ENCODE measurements at places on chromosomes 2 and 18. TPM values are rescaled to one million over a fixed set of nuclear protein-coding genes. Genes with fewer than 3 reads are reported as not detected.
A peak's percentile ranks its signal among the peaks of the same experiment; 100 is the strongest.

Gene EMX1
- total RNA-seq, result not detected

- peaks cover 29% of the 10 kb centered on the region for H3K4me1 ChIP-seq
- peak overlapping the region; percentile 31 for H3K4me3 ChIP-seq
- peak overlapping the region; percentile 11 for H3K27ac ChIP-seq
These were observed 33.5 kb downstream of the LOXHD1 start for GRCh38 chr18:46623541-46623940.

GRCh38 chr2:189933041-189933440 is 129.5 kb downstream of the MSTN start:
- no peaks in the 10 kb centered on the region for H3K36me3 ChIP-seq
- no peaks in the 10 kb centered on the region for H3K4me1 ChIP-seq
- no peak overlapping the region for H3K27ac ChIP-seq

DNA sequence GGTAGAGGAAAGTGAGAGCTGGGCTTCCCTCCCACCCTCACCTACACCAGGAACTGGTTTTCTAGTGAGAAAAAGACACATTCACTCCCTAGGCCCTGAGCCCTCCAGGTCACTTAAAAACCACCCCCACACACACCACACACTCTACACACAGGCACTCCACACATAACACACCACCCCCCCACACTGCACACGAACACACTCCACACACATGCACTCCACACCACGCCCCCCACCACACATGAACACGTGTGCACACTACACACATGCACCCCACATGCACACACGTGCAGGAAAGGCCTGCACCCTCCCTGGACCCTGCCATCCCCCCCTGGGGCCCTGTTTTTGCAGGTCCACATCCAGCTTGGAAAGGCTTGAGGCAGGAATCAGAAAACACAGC is 67.6 kb downstream of the RALBP1 start:
- H3K4me3 ChIP-seq, result no peak overlapping the region
- H3K36me3 ChIP-seq, result peaks cover 12% of the 10 kb centered on the region
- no peaks in the 10 kb centered on the region for H3K27me3 ChIP-seq
- no peak for DNase-seq
- no peaks in the 10 kb centered on the region for H3K4me1 ChIP-seq

DNA sequence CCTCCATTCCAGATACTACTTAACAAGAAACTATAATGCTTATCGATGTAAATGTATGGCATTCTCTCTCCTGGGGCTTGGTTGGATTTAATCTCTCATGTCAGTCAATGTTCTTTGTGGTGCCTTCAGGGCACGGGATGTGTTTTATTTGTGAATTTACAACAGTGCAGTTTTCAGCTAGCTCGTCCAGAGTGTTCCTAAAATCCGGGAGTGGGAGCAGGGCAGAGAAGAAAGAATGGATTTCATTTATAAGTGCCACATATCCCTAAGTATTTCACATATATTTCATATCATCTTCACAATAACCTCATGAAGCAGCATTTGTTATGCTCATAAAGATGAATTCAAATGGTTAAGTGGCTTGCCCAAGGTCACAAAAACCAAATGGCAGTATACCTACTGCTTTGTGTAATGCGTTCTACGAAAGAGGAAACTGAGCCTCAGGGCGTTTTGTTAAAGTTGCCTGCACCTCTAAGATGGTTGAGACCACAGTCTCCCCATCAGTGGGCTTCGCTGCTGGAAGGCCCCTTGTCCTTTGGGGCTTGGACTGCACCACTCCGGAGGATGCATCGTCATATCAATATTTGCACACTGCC is 134.7 kb upstream of the MGAT5 start:
- no peaks in the 10 kb centered on the region for H3K36me3 ChIP-seq
- peaks cover 37% of the 10 kb centered on the region for H3K4me1 ChIP-seq
- peak overlapping the region; percentile 93 for H3K4me3 ChIP-seq

DNA sequence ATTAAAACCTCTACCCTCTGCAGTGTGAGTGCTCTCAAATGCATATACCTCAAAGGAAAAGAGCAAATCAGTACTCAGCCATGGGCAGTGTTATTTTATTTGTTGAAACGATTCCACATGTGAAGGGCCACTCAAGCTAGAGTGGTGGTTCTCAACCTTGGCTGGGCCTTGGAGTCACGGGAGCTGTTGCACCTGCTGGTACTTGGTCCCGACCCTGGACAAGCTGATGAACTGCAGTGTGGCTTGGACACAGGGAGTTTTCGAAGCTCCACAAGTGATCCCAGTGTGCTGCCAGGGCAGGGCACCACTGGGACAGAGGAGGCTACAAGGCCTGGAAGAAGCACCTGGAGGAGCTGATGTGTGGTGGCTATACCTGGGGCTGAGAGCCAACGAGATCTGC is 19.7 kb downstream of the GNLY start:
- H3K27me3 ChIP-seq, result no peaks in the 10 kb centered on the region
- no peaks in the 10 kb centered on the region for H3K4me1 ChIP-seq
- H3K27ac ChIP-seq, result no peak overlapping the region
- H3K36me3 ChIP-seq, result no peaks in the 10 kb centered on the region
- DNase-seq, result no peak

All from naive thymus-derived CD4-positive, alpha-beta T cell (primary cell).